ENCODE measurements at places on chromosomes 7 and 10.

- DNase-seq = no peak
Measured at GRCh38 chr10:100104300-100104699, 22.6 kb upstream of the CPN1 start.

DNA sequence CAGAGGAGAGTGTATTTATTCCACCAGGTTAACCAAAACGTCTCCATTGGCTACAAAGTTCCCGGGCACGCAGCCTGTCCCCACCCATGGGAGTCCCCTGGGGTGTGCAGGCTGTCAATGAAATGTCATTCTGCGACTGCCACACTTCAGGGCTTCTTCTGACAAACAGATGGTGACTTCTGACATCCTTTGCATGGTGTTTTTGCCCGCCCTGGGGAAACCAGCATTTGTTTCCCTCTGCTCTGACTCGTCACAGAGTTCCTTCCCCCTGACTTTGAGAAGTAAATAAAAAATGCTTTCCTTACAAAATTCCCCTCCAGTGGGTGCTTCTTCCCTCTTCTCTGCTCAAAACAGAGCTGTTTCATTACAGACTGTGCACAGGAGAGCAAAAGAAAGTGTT, 38.2 kb downstream of the TNS3 start:
- no peak for DNase-seq

DNA sequence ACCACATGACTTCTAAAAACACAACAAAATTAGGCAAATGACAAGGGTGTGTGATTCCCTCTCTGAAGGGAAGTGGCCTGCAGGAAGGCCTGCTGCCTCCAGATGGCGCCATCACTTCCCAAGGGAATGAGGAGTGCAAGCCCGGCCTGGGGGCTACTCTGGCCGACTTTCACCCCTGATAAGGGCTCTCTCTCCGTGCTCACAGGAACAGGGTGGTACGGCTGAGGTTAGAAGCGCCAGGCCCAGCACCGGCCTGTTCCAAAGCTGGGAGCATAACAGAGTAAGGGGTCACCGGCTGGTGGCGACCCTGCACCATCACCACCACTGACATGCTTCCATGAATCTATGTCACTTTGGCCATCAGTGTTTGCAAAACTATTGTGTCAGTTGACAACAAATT, 13.1 kb downstream of the RBP3 start:
- DNase-seq = no peak

DNA sequence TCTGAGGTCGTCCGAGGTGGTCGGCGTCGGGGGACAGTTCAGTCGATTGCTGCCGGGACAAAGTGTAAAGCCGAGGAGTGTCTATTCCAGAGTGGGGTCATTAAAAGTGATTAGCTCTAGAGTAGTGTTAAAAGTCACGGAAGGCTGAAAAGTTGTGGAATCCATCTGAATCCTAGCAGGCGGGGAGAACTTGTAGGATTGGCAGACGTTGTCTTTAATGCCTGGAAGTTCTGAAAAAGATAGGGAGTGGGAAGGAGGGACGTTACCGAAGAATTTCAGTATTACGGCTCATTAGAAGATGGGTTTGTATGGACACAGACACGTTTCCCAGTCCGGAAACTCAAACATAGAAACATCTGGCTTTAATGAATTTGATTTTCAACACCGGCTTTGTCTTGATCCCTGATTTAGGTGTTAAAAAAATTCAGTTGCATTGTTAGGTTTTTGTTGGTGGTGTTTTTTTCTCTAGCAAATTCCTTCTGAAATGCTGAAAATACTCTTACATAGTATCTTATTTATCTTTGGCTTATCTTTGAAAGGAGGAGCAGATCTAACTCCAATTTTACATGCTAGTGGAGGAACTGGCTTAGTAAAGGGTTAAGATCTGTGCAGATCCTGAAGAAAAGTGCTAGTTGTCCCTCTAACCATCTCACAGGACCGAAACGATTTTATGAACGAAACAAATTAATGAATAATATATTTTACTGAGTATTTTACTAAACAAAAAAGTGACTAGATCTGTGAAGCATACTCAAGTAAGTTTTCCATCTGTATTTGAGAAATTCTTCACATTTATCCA, 900 bp downstream of the MKLN1 start:
- DNase-seq = no peak

DNA sequence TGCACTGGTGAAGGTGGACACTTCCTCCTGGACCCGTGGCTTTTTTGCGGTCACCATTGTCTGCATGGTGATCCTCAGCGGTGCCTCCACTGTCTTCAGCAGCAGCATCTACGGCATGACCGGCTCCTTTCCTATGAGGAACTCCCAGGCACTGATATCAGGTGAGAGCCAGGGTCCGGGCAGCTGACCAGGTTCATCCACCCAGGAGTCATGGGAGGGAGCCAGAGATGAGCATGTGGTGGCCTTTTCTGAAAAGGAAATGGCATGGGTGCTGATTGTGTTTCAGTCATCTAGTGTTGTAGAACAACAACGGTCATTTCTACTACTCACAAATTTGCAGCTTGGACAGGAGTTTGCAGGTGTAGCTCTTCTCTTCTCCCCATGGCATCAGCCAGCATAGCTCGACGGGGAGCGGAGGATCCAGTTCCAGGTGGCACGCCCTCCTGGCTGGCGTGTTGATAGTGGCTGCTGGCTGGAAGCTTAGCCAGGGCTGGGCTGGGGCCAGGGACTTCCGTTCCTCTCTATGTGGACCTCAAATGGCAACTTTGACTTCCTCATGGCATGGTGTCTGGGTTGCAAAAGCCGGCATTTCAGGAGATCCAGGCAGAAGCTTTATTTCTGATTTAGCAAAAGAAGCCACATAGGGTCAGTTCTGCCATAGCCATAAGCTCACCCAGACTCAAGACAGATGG, 32.7 kb downstream of the SLC29A3 start:
- DNase-seq = no peak

DNA sequence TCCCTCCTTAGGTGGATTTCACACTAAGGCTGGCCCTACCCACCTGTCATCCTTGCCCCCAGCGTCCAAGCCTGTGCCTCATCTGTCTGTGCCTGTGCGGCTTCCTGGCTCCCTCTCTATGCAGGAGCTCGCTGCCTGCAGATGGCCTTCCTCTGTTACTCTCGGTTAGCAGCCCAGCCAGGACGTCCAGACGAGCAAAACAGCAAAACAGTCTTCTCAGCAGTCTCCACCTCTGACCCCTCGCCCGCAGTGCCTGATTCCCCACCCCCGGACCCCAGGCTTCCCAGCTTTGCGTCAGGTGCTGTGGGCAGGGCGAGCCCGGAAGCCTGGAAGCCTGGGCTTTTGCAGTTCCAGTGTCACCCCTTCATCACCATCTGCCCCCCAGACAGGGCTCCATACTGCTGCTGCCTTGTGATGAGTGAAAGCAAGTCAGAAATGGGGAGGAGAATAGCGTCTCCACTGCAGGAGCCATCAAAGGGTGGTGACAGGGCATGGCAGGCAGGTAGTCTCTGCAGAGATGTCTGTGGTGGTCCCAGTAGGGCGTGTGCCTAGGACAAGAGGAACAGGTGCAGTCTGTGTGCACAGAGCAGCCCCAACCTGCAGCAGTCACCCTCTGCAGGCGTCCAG, 88.5 kb downstream of the ADCY1 start:
- no peak for DNase-seq

DNA sequence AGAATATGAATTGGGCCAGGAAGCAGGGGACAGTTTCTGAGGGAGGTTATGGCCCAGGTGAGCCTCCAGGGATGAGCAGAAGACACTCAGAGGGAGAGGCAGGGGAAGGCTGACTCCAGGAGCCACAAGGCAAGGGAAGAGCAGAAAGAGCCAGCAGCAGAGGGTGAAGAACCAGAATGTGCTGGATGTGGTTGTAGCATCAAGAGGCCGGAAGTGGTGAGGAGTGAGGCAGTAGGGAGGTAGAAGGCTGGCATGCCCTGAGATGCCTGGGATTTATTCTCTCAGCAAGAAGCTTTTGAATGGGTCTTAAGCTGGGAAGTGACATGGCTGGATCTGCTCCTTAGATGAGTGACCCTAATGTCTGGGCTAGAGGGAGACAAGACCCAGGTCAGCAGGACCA, 311.7 kb downstream of the DOCK4 start:
- no peak for DNase-seq

DNA sequence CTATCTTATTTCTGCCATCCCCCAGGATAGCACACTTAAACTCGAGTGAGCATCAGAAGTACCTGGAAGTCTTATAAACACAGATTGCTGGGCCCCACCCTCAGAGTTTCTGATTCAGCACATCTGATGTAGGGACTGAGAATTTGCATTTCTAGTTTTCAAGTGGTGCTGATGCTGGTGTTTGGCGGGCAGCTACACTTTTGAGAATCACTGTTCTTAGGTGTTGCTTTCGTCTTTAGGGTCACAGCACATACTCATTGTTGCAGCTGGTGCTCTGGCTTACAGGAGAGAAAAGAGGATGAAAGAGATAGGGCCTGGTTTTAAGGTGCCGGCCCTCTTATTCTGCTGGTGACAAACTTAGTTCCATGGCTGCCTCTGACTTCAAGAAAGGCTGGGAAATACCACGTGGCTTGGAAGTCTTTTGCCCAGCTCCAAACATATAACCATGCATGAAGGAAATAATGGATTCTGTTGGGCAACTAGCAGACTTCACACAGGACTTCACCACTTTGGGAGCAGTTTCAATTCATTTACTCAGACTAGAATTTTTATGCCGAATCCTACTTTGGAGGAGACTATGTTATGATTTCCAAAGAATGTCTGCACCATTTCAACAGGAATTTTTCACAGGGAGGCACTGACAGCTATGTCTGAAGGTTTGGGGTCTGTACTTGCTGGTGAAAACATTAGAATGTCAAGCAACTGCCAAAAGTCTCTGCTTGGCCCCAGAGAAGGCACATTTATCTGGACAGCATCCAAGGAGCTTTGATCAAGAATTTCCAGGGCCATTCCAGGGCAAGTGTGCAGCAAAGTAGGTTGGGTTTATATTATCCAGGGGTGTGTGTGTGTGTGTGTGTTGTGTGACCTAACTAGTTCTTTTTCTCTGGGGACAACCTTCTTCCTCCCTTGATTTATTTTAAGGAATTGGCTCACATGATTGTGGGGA, 6.9 kb upstream of the MINDY4 start:
- no peak for DNase-seq

DNA sequence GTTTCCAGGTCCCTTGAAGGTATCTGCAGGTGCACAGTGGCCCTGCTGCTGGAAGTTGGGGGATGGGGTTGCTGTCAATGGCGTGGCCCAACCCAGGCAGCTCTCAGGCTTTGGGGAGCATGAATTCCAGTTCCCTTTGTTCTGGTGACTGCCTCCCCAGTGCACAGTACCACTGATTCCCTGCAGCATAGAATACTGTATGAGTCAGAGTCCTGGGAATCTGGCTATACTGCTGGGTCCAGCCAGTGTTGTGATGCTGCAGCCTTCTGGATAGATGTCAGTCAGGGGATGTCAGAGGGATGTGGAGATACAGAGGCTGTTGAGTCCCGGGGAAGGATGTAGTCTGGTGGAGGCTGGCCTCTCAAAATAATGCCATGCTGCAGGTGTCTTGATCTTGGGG, 99.3 kb downstream of the LANCL2 start:
- DNase-seq = no peak

DNA sequence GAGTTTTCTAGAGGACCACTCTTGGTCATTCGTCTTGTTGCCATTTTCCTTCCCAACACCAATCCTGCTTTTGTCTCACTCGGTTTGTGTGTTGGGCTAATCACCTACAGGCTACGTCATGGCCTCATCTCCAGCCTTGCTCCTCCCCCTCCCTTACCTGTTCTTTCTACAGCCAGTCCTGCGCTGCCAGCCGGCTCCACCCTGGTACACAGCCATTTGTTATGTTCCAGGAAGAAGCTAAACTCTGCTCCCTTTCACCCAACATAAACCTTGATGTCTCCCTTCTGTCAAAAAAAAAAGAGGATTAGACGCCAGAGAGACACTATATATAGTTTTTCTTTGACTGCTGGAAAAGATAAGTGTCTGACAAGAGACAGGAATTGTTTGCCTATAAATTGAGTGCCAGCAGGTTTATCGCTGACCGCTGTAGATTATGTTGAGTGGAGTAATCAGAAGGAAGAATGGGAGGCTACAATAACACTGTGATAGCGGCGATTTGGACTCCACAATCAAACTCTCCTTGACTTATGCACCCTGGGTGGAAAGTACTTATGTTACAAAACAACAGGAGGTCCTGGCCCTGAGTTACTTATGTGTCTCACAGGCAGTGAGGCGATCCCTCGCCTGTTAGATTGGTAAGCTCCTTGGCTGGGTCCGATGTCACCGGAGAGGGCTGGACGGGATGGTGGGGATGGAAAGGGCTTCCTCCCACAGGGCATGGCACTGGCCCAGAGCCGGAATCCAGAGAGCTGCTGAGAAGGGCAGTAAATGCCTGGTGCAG, 171.3 kb upstream of the BMPER start:
- no peak for DNase-seq

GRCh38 chr7:28442540-28443420, 30.5 kb downstream of the CREB5 start:
- no peak for DNase-seq

GRCh38 chr7:25167262-25167843, 42.3 kb upstream of the CYCS start:
- DNase-seq = no peak

- no peak for DNase-seq
Measured at GRCh38 chr7:12769444-12769843, 82.0 kb downstream of the ARL4A start.

- DNase-seq = no peak
Measured at GRCh38 chr10:49312246-49312869, 13.4 kb downstream of the C10orf71 start.

GRCh38 chr10:133400624-133401424, 6.9 kb downstream of the MTG1 start:
- DNase-seq = no peak

GRCh38 chr7:80047856-80048459, 86.7 kb upstream of the GNAI1 start:
- no peak for DNase-seq

- DNase-seq = no peak
Measured at GRCh38 chr7:40475681-40475982, 340.8 kb downstream of the SUGCT start.

DNA sequence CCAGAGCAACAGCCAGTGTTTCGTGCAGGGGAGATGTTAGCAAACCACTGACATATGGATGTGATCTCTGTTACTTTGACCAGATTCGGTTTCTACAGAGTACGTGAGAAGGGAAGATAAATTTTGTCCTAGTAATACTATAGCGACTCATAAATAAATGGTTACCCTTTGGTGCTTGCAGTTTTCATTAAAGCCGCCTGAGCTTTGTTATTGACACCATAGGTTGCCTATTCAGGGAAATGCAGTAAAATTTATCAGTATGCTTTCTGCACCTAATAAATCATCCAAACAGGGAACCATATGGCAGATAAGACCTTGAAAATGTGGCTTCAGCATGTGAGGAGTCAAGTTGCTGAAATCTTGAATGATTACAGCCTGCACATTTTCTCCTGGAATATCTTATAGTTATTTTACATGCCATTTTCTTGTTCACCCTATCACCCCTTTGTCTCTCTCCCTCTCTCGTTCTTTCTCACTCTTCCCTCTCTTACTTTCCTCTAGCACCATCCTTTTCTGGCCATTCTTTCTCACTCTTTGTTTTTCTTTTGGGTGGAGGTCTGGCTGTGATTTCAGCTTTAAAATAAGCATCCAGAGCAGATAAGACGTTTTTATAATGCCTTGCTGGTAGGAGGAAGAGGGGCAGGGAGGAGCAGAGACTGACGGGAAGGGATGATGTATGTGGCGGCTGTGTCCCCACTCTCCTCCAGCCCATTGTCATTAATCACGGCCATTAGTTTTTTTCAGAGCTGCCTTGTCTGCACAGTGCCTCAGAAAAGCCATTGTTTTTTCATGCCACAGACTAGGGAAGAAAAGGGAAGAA, 182.5 kb downstream of the LRMDA start:
- DNase-seq = no peak
